NCI-H187 (cell line): ENCODE measurements at places on chromosomes 1 and 21.

- DNase-seq: no peak
These were observed 360.7 kb downstream of the BRINP3 start for GRCh38 chr1:190116921-190117320.

DNA sequence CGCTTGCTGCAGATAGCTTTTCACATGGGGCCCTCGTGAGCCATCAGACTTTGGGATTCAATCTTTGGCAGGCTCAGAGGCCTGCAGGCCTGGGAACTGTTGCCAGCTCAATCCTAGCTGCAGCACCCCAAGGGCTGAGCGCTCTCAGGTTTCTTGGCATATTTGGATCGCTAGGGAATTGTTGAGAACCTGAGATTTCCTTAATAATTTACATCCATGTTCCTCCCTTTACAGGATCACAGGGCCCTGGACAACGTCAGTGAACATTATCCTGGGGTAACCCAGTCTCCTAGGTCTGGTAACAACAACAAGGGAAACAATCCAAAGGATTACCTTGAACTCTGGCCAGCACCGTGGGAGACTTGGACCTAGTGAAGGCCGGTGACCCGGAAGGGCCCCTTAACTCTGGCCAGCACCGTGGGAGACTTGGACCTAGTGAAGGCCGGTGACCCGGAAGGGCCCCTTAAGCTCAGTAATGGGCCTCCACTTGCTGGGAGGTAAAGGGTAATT is 49.3 kb upstream of the NEK2 start:
- DNase-seq: no peak

- no peak for DNase-seq
These were observed 126.8 kb downstream of the HIVEP3 start for GRCh38 chr1:41791667-41792484.

DNA sequence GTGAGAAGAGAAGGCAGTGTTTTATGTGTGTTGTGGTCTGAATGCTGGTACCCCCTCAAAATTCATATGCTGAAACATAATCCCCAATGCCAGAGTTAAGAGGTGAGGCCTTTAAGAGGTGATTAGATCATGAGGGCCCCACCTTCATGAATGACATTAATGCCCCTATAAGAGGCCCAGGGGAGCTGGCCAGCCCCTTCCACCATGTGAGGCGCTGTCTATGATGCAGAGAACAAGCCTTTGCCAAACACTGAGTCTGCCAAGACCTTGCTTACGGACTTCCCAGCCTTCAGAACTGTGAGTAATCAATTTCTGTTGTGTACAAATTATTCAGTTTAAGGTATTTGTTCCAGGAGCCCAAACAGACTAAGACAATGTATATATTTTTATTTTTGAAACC is 20.2 kb downstream of the CAPZB start:
- DNase-seq: no peak

DNA sequence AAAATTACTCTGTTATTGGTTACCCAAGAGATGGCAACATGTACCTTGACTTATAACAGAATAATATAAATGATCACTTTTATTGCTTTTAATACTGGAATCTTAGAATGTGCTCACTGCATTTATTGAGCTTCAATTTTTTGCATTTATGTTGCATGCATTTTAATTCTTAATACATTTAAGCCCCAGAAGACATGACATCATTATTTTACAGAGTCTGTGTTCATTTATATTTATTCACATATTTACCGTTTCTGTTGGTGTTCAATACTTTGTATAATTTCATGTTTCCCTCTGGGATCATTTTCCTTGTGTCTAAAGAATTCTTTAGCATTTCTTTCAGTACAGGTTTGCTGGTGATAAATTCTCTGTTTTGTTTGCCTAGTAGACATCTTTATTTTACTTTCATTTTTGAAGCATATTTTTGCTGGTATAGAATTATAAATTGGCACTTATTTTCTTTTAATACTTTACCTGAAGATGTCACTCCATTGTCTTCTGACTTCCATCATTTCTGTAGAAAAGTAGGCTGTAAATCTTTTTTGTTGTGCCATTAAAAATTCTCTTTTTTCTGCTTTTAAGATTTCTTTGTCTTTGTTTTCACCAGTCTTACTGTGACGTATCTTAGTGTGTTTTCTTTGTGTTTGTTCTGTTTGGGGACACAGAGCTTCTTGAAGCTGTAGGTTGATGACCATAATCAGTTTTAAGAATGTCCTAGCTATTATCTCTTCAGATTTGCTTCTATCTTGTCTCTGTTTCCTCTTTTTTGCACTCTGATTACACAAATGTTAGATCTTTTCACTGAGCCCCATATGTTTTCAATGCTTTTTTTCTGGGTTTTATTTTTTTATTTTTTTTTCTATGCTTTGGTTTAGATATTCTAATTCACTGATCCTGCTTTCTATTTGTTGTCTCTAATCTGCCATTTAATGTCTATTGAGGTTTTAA is 26.9 kb downstream of the DISP3 start:
- no peak for DNase-seq

DNA sequence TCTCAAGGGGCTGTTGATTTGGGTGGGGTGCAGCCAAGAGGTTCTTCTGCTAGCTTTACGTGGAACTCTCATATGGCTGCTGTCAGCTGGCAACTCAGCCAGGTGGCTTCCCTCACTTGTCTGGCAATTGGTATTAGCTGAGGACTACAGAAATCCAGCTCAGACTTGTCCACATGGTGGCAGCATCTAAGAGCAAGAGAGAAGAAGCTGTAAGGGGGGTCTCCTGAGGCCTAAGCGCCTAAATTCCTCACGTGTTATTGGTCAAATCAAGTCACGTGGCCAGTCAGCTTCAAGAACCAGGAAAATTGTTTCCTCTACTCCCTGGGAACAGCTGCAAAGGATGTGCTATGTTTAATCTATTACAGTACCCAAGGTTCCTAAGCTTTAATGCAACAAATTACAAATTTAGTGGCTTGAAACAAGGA is 4.2 kb upstream of the DYRK3 start:
- no peak for DNase-seq

DNA sequence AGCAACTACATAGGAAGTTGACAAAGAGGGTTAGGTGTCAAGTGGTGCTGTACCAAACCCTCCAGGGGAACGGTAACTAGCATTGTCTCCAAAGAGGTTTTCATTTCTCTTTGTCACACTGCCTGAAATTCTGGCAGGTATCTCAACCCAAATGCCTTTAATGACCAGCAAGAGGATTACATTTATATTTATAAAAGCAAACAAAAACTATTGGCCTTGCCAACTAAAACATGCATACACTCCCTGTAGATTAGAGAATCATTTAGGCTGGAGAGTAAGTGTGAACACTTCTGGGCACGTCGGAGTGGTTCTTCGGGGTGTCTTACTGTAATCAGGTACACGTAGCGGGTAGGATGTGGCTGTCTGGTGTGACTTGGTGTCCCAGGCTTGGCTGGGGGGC is 84.9 kb downstream of the VPS26C start:
- no peak for DNase-seq

GRCh38 chr1:211697356-211697755 is 21.9 kb upstream of the NEK2 start:
- peak; percentile 26 for DNase-seq

GRCh38 chr21:44510109-44510507 is 29.9 kb downstream of the KRTAP10-1 start:
- no peak for DNase-seq

- no peak for DNase-seq
These were observed 63.6 kb downstream of the GADD45A start for GRCh38 chr1:67748630-67749029.

DNA sequence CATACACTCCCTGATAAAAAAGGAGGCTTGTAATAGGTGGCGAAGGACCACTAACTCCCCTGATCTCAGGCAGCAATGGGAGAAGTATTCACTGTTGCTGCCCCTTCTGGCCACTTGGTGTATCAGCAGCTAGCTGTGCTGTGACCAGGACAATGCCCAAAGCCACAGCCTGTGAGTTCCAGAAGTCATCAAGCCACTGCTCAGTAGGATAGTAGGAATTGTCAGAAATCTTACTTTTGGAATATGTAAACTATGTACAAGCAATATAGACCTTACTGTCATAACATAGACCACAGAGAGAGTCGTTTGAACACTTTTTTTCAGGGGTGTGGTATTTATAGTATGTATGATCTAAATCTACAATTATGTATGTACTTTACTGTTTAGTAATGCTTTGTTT is 248.3 kb upstream of the CAMK1G start:
- DNase-seq: no peak

GRCh38 chr1:158445376-158445775 is 16.3 kb upstream of the OR10K1 start:
- no peak for DNase-seq

GRCh38 chr1:168396940-168397684 is 116.4 kb downstream of the TBX19 start:
- DNase-seq: peak; percentile 17

GRCh38 chr1:210217482-210217881 is 15.1 kb upstream of the SERTAD4 start:
- no peak for DNase-seq

GRCh38 chr1:77355010-77355409 is 73.2 kb downstream of the AK5 start:
- no peak for DNase-seq

- no peak for DNase-seq
These were observed 200.6 kb upstream of the CACYBP start for GRCh38 chr1:174799136-174799479.

DNA sequence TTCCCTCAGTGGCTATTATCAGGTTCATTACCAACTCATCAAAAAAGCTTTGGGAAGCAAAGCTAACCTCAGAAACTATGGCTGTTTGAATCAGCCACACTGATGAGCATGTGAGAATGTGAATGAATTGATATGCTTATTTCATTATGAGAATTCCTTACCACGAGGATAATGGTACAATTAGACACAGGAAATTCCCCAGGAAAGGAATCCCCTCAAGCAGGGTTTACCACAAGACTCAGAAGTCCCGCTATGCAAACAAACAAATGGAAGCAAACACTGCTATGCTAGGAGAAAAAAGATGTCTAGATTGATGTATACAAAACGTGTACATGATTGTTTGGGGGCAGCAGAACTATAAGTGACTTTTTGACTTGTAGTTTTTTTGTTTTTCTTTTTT is 205.0 kb downstream of the HMCN1 start:
- no peak for DNase-seq

GRCh38 chr1:30524840-30525617 is 198.4 kb downstream of the MATN1 start:
- DNase-seq: no peak

- DNase-seq: no peak
These were observed 39.1 kb downstream of the COL11A1 start for GRCh38 chr1:103069201-103069600.

- no peak for DNase-seq
These were observed 248.1 kb upstream of the FMN2 start for GRCh38 chr1:239843541-239843940.

GRCh38 chr1:183604815-183605214 is 14.6 kb upstream of the NCF2 start:
- no peak for DNase-seq
